ENCODE measurements at places on chromosomes 5 and 9.

DNA sequence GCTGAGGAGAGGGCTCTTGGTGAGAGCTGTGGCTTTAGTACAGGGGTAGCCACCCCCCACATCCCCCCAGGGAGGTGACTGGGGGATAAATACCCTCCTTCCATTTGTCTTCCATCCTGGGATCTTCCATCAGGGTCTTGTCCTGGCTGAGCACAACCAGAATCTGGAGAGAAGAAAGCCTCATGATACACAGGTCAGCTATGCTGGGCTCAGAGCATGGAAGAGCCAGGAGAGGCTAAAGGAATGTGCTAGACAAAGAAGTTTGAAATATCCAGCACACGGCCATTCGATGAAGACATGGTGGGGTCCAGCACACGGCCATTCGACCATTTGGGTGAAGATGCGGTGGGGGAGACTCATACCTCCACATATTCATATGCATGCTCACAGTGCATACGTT, 30.0 kb downstream of the ROPN1L start:
- DNase-seq, result no peak

DNA sequence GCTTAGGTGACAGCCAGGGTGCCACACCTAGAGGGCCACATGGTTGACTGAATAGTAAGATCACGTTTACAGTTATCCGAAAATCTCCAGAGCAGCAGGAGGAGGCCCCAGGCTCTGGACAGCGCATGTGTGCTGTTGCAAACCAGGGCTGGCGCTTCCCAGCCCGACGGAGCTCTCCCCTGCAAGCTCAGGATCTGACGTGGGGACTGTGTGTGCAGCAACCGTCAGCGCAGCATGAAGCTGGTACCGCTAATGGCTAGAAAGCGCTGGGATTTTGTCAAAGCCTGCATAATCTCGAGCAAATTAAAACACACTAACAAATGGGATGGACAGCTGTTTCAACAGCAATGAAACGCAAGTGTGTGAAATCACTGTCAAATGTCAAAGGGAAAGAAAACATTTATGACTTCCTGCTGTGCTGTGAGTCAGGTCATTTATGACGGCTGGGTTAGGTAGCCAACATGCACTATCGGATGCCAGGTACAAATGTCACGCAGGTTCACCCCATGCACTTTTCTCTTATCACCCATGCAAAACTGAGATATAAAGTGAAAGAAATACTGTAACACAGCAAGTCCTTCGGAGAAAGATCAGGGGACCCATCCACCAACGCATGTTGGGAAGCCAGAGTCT, 7.5 kb downstream of the SURF4 start:
- DNase-seq, result no peak

DNA sequence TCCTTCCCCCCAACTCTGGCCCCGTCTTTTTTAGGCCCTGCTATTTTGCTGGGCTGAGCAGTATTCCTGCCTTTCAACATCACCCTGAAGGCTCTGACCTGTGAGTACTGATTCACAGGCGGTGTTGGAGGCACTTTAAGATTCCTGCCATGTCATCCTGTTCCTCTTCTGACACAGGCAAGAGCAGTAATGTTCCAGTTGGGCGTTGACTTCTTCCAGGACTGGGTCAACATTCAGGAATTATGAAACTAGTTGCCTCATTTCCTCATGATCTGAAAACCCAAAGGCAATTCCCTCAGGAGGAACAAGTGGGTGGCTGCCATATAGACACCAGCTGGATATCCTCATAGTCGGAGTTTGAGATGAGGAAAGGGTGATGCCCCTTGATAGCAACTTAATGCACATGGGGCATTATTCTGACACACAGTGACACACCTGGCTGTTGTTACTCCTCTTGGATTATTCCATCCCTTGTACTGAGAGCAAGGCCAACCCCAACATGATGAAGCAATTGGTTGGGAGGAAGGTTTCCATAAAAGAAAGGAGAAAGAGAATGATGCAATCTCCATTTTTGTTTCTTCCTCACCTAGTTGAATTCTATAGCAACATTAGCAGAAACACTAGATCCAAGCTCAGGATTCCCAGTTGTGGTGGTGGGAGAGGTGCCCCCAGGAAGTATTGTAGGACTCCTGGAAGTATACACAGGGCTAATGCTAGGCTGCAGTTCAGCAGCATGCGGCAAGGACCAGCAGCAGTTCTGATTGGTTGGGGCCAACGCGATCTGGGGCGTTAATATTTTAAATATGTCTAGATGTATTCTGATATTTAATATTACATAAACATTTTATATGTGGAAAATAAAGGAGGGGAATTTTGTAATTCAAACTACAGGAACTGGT, 19.6 kb upstream of the GLRX start:
- no peak for DNase-seq

DNA sequence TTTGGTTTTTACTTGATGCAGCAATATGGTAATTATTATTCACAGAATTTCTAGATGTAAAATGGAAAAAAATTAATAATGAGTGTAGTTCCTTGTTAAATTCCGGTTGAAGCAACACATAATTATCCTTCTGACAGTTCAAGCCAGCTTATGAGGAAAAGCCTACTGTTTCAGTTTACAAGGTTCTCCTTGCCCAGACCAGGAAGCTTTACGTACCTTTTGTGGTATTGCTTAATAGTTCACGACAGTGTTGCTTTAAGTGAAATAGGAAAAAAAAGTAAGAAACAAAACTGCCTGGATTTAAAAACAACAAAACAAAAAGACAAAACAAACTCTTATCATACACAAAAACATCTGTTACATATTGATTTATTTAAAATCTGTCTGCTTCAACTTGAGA, 547.3 kb upstream of the C9orf72 start:
- DNase-seq, result no peak

- DNase-seq, result peak; percentile 24
Observed at GRCh38 chr9:72038408-72038807, 22.0 kb downstream of the C9orf57 start.

- no peak for DNase-seq
Observed at GRCh38 chr9:120733190-120733589, 18.9 kb upstream of the MEGF9 start.

DNA sequence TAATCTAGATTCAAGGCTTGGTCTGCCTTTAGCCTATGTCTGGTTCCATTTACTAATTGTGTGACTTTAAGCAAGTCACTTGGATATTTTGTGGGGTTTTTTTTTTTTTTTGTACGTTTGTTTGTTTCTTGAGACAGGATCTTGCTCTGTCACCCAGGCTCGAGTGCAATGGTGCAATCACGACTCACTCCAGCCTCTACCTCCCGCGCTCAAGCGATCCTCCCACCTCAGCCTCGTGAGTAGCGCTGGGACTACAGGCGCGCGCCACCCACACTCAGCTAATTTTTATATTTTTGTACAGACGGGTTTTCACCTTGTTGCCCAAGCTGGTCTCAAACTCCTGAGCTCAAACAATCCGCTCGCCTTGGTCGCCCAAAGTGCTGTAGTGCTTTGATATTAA, 1.1 kb upstream of the PFDN1 start:
- DNase-seq, result no peak

DNA sequence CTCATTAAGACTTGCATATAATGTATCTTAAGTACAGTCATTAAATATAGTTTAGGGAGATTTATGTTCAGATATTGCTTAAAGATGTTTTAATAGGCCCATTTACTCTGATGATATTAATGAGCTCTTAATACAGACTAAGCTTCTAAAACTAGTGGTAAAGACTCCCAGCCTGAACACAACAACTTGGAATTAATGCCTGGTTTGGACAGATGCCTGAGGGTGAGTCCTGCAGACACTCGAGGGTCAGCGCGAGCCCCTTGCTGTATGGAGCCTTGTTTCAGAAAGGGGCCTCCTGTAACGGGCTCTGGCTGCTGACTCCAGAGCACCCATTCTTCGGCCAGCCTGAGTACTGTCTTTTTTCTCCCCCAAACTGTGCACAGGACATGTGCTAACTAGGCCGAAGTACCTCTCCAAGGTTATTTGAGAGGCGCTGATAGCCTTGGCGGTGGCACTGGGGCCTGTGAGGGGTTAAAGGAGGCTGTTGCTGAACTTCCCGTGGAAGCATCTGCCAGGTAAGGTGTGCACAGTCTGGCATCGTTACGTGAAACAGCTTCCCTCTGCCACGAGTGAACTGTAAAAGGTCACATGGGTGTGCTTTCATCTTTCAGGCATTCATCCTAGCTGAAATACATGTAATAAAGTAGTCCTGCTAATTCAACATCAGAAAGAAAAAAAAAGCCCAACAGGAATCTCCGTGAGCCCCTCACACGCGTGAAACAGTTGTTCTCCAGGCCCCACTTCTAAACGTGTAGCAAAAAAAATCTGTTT, 113.4 kb downstream of the MVB12B start:
- no peak for DNase-seq

- peak; percentile 94 for DNase-seq
Observed at GRCh38 chr5:80191991-80192398, 63.9 kb downstream of the SERINC5 start.

DNA sequence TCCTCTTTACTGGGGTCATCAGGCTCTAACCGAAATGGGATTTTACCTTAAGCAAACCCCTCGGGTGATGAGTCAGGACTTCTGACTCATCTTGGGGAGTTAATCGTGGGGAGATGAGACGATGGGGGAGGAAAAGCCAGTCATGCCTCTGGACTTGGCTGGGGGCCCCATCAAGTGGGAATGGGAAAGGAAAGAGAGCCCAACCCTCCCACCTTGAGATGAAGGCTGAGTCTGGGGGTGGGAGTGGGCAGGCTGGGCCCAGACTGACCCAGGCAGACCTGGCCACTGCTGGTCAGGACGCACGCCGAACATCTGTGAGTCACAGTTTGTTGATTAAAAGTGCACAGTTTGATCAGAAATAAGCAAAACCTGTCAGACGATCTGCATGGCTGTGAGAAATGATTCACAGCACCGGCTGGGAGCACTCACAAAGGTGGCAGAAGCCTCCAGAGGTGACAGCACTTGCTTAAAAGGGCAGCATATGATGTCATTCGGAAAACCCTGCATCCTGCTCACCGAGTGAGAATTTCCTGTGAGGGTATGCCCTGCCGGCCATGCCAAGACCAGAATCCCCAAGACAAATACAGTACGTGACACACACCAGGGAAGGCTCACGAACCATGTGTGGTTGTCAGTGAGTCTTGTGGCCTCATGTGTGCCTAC, 50.0 kb upstream of the SLC25A51 start:
- no peak for DNase-seq

DNA sequence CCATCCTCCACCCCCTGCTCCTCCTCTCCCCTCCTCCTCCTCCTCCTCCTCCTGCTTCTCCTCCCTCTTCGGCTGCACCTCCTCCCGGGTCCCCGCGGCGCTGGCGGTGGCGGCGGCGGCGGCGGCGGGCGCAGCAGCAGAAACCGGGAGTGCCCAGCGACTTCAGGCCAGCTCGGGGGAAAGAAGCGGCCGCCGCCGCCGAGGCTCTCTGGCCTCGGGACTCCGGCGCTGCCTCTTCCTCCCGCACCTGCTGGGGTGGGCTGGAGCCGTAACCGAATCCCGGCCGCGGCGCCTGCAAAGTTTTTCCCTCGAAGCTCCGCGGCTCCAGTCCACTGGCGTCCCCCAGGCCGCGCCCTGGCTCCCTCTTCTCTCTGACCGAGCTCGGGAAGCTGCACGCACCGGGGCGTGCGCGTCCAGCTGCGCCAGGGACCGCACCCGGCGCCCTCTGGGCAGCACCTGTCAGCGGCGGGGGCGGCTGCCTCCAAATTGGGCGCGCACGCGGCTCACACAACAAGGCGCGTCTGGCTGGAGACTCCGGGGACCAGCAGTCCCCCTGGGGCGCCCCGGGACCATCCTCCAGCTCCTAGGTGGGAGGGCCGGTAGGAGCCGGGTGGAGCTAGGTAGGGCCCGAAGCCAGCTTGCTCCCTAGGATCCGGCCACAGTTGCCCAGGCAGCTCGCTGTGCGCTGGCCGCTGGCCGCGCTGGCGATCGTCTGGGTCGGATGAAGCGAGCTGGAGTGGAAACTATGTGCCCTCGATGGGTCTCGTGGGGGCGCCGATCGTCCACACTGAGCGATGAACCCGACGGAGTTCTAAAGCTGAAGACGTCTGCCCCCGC, at the start of gene MCTP1:
Gene MCTP1, minus strand, starts transcription at position 523 of the 837 bp plus-strand sequence.
- no peak for DNase-seq

- DNase-seq, result no peak
Observed at GRCh38 chr5:142484821-142485387, 160.1 kb upstream of the SPRY4 start.

DNA sequence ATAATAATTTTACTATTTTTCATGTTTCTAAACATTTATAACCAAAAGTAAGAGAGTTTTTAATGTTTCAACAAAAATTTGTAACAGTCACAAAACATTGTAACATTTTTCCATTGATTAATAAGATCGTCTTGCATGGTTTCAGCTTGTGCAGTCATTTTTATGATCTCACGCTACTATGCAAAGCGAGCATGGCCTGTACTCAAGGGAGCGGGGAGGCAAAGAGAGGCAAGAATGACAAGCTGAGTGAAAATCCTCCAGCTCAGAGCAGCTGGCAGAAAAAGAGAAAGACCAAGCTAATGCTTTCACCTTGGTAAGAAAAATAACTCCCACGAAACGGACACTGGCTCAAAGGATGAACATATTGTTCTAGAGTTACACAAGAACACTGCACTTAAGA, 90.0 kb upstream of the SV2C start:
- DNase-seq, result no peak

- no peak for DNase-seq
Observed at GRCh38 chr9:90881648-90882047, 80.0 kb downstream of the SYK start.

- DNase-seq, result no peak
Observed at GRCh38 chr9:83372957-83373356, 165.2 kb downstream of the FRMD3 start.

DNA sequence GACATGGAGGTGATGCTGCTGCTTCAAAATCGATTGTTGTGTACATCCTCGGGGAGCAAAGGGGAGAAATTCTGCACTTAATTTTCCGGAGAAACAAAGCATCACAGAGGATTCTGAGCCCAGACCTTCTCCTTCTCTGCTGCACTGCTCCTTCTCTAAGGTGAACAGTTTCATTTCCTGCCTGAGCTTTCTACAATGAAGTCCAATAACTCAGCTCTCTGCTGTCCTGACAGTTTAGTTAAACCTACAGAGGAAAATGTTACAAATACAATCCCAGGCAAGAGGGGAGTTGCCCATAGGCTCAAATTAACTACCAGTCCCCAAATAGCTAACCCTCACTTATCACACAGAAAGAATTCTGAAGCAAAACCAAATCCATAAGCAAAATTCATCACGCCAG, 206.3 kb downstream of the EFNA5 start:
- no peak for DNase-seq

- DNase-seq, result no peak
Observed at GRCh38 chr9:129084087-129084486, 3.2 kb downstream of the DOLPP1 start.

GRCh38 chr9:86329649-86330048, 24.6 kb downstream of the TUT7 start:
- no peak for DNase-seq

Data from pons (tissue), 1 donor.